Retina (tissue), 1 donor: ENCODE measurements at places on chromosomes 2 and 18.

GRCh38 chr18:75574187-75574586, 146.7 kb upstream of the SMIM21 start:
- DNase-seq: no peak

- DNase-seq: no peak
Observed at GRCh38 chr2:180621941-180622918, 358.2 kb upstream of the UBE2E3 start.

DNA sequence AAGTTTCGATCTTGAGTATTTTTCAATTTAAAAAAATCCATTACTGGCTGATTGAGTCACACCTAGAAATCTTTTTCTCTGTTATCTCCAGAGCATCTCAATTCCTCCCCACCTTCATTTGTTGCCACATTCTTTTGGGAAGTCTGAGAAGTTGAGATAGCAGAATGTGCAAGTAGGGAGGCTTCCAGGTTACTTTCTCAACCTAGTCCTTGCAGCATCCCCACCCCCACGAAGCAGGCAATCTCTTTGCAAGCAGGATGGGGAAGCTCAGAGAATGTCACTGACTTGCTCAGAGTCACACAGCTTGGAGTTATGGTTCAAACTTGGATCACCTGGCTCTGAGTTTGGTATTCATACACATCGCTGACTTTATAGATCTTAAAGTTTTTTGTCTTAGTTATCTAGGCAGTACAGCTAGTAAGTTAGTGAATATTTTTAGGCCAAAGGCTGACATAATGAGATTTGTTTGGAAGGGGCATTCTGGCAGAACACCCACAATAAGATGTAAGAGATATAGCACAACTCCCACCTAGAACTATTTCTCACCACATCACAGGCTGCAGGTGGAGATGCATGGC, 25.9 kb upstream of the LCLAT1 start:
- no peak for DNase-seq

- DNase-seq: peak; percentile 75
Observed at GRCh38 chr18:32770666-32771168, 2.1 kb downstream of the KLHL14 start.

DNA sequence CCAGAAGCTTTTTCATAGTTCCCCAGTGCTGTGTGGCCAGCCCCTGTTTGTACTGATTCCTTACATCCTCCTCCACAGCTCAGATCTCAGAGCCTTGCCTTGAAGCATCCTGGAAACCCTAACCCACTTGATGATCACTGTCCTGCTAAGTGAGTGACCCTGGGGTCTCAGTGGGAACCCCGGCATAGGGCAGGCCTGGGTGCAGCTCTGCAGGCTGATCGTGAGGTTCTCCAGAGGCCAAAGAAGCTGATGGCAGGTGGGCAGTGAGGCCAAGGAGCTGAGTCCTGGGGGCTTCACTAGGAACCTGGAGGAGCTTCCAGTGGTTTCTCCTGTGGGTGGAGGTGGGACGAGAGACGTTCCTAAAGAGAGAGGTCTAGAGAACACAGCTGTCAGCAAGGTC, 47.4 kb upstream of the BIN1 start:
- no peak for DNase-seq

- DNase-seq: peak; percentile 78
Observed at GRCh38 chr2:42102024-42102590, 54.3 kb downstream of the PKDCC start.

GRCh38 chr18:23377669-23378301, 75.3 kb upstream of the RIOK3 start:
- DNase-seq: no peak

DNA sequence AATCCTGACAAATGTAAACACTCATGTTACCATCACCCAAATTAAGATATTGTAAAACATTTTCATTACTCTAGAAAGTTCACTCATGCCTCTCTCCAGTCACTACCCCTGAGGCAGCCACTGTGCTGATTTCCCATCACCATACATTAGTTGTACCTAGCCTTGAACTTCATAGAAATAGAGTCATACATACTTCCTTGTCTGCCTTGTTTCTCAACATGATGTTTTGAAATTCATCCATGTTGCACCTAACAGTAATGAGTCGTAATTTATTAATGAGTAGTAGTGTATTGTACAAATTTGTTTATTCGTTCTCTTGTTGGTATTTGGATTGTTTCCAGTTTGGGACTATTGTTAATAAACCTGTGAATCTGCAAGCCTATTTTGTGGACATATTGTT, 49.0 kb upstream of the TWSG1 start:
- DNase-seq: no peak

DNA sequence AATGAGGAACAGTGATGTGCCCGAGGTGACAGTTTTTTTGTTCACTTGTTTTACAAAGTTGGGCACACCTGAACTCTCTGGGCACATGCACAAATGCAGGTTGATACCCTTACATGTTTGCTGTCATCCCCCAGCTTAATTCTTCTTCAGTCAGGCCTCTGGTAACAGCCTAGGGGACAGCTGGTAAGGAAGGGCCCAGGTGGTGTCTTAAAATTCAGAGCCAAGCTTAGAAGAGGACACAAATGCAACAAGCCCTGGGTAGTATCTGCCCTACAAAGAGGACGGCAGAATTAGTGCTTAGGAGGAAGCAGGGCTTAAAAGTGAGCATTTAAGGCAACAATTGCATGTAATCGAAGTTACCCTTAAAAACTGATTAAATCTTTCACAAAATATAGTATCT, 171.9 kb upstream of the ACAA2 start:
- DNase-seq: no peak

- no peak for DNase-seq
Observed at GRCh38 chr2:108351889-108352288, 25.9 kb upstream of the SULT1C4 start.

DNA sequence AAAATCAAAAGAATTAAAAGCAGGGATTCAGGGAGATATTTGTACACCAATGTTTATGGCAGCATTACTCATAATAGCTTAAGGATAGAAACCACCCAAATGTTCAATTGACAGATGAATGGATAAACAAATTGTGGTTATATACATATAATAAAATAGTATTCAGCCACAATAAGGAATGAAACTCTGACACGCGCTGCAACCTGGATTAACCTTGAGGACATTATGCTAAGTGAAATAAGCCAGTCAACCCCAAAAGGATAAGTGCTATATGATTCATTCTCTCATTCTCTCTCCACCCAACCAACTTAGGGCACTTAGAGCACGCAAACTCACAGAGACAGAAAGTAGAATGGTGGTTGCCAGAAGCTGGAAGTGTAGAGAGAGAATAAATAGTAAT, 216.8 kb upstream of the SLC14A2 start:
- DNase-seq: no peak

DNA sequence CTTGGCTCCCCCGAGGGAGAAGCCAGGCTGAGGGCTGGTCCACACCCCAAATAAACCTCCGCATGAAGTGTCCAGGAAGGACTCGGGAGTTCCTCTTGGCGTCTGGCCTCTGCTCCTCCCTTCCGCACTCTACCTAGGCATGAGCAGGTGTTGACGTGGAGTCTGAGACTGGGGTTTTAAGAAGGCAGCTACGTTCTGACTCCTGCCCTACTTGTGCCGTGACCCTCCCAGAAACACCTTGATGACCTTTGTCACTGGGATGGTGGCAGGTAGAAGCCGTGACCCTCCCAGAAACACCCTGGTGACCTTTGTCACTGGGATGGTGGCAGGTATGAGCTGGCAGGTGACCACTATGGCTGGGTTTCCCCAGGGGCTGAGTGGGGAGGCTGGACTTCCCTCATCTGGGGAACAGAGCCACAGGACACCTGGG, 54.8 kb downstream of the HS6ST1 start:
- DNase-seq: no peak

DNA sequence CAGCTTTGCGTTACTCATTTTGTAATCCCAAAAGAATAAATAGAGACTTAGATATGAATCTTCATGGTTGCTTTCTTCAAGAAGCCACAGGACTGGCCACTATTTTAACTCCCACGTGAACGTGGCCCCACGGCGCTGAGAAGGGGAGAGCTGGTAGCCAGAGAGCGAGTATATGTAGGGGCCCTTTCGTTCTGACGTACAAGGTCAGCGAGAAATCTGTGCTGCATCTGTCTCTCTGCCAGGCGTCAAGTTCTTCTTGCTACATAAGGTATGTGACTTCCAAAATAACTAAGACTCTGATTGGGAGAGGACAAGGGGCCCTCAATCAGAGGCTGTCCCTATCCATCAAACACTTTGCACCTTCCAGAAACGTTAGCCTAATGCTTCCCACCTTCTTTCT, 149.2 kb downstream of the PLEKHA3 start:
- no peak for DNase-seq

DNA sequence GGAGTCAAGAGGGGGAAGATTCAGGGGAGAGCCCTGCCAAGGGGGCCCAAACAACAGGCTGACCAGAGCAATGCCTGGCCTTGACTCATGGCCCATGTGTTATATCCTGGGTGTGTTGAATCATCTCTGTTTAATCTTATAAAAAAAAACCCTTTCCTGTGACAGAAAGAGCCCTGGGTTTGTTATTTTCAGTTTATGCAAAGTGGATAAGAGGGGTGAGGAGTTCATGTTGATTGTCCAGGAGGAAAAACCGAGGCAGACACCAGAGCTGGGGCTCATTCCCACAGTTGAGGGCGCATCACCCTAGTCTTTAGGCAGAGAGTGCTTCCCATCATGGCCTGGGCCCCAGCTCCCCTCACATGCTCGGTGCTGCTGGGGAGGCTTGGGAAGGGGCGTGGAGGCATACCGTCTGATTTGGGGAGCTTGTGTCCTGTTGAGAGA, 30.9 kb upstream of the IL37 start:
- no peak for DNase-seq

GRCh38 chr2:79670198-79670597, 157.3 kb downstream of the CTNNA2 start:
- DNase-seq: no peak

- DNase-seq: peak; percentile 80
Observed at GRCh38 chr18:48676756-48677368, 138.0 kb downstream of the CTIF start.
